ENCODE measurements at places on chromosomes 6 and 20.
A peak's percentile ranks its signal among the peaks of the same experiment; 100 is the strongest.

GRCh38 chr6:39361657-39362486, 39.4 kb upstream of the KCNK16 start:
- peak; percentile 87 for DNase-seq

GRCh38 chr20:15609921-15610320, 963.3 kb downstream of the KIF16B start:
- no peak for DNase-seq

DNA sequence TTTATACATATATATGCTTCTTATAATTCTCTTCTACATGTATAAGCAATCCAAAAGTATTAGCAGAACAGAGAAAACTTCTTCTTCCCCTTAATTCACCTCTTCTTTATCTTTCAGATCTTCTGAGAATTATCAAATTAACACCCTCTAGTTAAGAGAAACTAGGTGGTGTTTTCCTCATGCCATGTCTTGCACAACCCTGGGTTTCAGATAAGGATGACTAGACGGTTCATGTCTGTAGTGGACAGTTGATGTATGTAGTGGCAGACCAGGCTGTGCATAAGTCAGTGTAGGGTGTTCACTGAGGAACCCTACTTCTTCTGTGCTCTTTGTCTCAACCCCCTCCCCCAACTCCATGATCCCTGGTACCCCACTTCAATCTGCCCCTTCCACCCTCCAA, 187.3 kb downstream of the SAMD5 start:
- no peak for DNase-seq

DNA sequence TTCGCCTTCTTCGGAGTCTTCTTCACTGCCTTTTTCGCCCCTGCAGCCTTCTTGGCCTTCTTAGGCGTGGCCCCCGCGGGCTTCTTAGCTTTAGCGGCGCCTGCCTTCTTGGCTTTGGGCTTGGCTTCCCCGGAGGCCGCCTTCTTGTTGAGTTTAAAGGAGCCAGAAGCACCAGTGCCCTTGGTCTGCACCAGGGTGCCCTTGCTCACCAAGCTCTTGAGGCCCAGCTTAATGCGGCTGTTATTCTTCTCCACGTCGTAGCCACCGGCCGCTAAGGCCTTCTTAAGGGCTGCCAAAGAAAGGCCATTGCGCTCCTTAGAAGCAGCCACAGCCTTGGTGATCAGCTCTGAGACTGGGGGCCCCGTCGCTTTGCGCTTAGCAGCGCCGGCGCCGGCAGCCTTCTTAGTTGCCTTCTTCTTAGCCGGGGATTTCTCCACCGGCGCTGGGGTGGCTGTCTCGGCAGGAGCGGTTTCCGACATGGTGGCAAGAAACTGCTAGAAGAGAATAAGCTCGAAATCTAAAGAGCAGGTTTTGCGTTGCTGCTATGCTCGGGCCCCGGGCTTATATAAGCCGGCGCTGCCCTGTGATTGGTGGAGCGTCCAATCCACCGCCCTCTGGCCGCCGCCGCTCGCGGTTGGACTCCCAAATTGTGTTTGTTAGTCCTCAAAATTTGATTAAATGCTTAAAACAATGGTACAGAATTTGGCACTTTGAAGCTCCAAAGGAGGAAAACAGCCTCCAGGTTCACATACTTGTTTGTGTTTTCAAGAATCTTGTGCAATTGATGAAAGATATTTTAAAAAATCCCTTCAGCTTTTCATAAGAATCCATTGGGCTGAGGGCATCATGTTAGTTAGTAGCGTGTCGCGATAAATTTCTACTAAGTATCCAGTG, 44.9 kb downstream of the OR2B2 start:
- peak; percentile 86 for DNase-seq

- DNase-seq: peak; percentile 81
Measured at GRCh38 chr20:45969712-45970634, 2.0 kb downstream of the ZNF335 start.

- DNase-seq: no peak
Measured at GRCh38 chr6:45606831-45607400, 229.2 kb upstream of the SUPT3H start.

DNA sequence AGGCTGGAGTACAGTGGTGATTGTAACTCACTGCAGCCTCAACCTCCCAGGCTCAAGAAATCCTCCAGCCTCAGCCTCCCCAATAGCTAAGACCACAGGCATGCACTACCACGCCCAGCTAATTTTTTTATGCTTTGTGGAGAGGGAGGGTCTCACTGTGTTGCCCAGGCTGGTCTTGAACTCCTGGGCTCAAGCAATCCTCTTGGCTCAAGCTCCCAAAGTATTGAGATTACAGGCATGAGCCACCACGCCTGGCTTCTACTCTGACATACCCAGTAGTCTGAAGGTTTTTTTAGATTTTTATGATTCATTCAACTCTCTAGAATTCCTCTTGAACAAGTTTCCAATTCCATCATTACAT, 1.3 kb upstream of the ARHGAP18 start:
- DNase-seq: no peak

DNA sequence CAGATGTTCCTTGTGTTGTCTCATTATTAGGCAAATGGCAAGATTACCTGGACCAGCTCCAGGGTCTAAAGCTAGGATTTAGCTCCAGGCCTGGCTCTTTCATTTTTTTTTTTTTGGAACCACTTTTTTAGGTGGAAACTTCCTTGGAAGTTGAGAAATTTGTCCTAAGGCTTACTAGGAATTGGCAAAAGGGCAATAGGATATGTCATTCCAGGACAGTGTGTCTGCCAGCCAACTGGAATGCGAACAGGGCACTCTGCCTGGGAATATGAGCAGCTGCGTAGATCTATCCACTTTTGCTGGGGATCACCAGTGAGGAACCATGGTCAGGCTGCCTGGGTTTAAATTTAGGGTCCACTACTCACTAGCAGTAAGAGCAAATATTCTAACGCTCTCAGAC, 304.0 kb downstream of the TSHZ2 start:
- no peak for DNase-seq

DNA sequence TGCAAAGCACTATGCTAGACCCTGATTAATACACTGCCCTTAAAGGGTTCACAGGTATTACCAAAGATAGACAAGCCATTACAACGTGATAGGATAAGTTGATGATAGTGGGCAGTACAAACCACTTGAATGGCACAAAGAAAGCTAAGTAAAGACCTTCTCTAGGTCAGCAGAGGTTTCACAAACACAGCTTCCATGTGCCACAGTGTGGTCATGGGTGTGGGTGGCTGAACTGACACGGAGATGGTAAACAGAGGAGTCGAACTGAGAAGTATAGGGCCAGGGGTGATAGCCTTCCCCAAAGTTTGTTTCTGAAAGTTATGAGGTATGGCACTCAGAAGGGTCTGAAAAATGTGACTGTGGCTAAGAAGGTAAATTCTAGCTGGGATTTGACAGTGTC, 4.3 kb downstream of the ZBTB9 start:
- no peak for DNase-seq

- no peak for DNase-seq
Measured at GRCh38 chr6:44230034-44230675, 6.8 kb downstream of the SLC29A1 start.

- DNase-seq: peak; percentile 24
Measured at GRCh38 chr6:115838763-115839401, 221.8 kb downstream of the FRK start.

- DNase-seq: no peak
Measured at GRCh38 chr6:21965016-21965415, 331.8 kb downstream of the PRL start.

- DNase-seq: peak; percentile 56
Measured at GRCh38 chr6:83092756-83093399, 25.4 kb downstream of the DOP1A start.

DNA sequence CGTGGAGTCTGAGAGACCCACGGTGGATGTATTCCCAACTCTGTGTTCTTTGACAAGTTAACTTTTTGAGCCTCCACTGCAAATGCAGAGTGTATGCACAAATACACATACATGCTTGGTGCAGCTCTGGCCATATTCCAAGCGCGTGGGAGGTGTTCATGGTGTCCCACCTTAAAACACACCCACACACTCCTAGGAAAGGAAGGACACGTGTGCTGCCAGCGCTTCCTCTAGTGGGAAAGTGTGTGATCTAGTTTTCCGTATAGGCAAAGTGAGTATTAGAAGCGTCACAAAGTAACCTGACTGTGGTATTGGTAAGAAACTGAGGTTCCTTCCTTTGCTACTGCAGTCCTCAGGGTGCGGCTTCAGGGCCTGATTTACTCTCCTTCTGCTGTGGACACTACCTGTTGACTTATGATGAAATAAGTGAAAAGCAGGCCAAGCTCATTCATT, 36.0 kb upstream of the MPC1 start:
- DNase-seq: no peak

All from adipocyte (in vitro differentiated cells).